ENCODE measurements at places on chromosomes 2 and 18.

DNA sequence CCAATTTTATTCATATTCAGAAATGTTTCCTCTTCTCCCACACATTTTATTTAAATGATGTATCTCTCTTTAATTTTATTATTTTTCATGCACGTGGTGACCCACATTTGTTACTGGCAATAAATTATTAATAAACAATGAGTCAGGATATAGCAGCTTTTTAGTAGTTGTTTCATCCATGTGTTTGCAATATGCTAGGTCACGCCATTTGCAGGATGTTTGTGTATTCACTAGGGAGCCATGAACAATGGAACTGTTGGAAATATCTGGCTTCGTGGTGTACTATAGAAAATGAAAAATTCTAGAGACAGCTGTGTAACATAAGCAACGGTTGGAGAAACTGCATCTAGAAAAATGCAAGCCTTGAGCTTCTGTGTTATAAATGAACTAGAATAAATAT lies 176.0 kb upstream of the COL3A1 start:
- DNase-seq: no peak

DNA sequence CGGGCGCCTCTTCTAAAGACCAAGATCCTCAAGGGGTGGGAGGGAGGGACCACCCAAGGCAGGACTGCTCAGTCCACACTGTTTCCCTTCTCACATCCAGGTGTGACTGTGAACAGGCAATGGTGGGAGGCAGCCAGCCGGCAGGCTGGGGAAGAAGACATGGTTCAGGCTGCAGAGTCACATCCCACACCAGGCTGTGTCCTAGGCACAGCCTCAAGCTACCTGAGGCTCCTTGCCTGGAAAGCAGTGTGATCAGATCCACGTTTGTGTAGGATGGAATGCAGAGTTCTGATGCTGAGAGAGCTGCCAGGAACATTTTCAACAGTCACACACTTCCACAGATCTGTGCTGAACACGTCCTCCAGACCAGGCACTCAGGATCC lies 16.4 kb downstream of the SLC66A2 start:
- DNase-seq: no peak

DNA sequence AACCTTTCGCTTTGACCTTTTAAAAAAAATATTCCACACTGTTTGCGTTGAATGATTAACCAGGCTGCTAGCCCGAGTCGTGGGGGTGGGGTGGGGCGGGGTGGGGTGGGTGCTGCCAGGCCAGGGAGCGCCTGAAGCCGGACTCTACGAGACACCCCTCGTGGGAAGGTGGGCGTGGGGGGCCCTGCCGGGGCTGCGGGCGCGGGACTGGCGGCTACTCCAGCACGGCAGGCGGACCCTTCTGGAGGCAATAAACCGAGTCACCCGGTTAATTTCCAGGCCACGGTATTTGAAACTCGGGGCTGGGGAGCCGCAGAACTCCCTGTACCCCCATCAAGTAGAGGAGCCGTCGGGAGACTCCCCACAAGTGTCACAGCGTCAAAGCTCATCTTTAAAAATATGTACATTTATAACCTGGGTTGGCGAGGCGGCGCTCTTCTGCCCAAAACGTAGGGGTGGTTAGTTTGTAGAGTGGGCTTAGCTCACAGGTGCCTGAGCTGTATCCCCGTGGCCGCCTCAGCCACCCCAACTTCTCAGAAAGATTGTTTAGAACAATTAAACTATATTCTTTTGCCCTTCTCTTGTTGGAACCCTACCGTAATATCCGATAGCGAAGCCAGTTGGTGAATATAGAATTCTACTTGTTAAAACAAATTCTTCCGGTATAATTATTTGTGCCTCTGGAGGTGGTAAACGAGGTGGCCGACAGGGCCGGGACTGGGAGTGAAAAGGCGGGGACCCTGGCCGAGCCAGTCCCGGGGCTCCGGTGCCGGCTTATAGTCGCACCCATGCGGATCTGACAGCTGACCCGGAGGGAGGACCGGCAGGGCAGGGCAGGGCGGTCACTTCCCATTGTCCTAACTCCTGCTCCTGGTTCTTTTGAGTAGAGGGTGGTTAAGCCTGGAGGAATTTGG lies 1.4 kb downstream of the B3GNT2 start:
- DNase-seq: peak; percentile 16

DNA sequence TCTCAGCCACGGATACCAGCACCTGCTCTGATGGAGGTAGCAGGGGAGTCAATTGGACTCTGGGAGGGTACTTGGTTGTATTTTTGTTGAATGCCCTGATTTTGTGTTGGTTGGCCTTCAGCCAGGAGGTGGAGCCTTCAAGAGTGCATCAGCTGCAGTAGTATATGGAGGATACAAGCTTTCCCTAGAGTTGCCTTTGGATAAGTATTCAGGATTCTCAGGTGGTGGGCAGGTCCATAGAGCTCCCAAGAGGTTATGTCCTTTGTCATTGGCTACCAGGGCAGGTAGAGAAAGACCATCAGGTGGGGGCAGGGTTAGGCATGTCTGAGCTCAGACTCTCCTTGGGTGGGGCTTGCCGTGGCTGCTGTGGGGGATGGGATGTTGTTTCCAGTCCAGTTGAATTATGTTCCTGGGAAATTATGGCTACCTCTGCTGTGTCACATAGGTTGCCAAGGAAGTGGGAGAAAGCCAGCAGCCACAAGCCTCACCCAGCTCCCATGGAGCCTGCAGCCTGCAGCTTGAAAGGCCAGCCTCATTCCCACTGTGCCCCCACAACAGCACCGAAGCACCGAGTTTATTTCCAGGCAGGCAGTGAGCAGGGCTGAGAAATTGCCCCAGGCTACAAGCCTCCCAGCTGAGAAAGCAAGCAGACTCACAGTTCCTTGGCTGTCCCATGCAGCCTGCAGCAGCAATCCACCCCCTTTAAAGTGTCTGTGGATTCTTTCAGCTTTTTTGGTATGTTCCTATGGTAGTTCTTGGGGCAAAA lies 38.6 kb upstream of the CHST9 start:
- DNase-seq: no peak

DNA sequence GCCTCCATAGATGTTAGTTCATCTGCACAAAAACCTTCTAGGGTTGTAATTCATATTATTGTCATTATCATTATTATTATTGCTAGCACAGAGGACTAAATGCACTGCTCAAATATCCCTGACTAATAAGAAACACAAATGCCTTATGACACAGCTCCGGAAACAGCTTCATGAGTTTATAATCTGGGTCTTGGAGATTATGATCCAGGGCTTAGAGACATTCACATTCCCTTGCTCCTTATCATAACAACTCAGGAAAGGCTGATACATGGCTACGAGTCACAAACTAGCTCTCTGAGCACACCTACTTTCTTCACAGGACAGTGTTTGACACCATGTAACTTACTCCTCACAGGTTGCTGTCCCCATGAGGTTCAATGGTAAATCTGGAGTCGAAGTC lies 102.2 kb upstream of the TTC39C start:
- no peak for DNase-seq

GRCh38 chr2:86752934-86753333 lies 32.8 kb downstream of the RMND5A start:
- DNase-seq: no peak

- no peak for DNase-seq
These were observed 36.1 kb downstream of the DHRS9 start for GRCh38 chr2:169105476-169105875.

DNA sequence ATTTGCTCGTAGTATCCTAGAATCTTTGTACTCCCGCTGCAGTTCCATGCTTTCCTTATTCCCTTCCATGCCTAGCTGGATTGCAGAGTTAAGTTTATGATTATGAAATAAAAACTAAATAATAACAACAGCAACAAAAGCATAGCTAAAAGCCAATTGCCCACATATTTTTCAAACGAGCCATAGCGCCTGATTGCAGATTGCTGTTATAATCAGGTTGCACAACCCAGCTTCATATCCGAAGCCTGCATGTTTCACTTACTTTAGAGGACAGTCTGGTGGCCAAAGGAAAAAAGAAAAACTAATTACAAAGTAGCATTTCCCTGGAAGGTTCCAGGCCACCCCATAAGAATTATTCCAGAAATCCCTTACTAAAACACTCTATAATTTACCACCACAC lies 31.9 kb upstream of the PNO1 start:
- no peak for DNase-seq

GRCh38 chr2:174694196-174694878 lies 69.9 kb downstream of the CHRNA1 start:
- no peak for DNase-seq

GRCh38 chr2:62920070-62920469 lies 130.6 kb upstream of the OTX1 start:
- no peak for DNase-seq

DNA sequence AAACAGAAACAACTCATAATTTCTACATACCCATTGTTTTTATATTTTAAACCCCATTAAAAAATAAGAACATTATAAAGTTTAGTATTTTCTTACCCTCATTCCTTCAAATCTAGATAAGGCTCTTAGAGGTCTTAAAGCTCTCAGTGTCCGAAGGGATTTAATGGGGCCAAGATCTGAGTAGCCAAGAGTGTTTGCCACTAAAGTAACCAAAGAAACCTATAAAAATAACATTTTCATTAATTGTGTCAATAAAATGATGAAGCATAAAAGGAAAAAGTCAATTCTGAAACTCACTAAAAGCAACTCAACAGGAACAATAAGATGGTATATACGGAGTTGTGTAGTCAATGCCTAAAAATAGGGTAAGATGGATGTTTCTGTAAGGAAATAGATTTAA lies 105.4 kb upstream of the SCN1A start:
- DNase-seq: no peak

- no peak for DNase-seq
These were observed 60.2 kb upstream of the MAP4K3 start for GRCh38 chr2:39497082-39497801.

DNA sequence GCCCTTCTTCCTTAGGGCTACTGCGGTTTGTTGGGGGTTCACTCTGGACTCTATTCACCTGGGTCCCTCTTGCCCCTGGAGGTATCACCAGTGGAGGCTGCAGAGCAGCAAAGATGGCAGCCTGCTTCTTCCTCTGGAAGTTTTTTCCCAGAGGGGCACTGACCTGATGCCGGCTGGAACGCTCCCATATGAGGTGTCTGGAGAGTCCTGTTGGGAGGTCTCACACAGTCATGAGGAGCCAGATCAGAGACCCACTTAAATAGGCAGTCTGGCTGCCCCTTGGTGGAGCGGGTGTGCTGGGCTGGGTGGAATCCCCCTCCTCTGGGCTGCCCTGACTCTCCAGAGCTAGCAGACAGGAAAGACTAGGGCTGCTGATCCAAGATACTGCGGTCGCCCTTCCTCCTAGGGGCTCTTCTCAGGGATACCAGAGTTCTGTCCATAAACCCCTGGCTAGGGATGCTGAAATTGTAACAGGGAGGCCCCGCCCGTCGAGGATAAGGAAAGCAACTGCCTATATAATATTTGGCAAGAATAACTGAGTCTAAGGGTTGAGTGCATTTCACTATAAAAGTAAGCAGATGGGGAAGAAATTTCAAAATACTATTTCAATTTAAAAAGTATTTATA lies 140.7 kb downstream of the NOL4 start:
- DNase-seq: no peak

- DNase-seq: no peak
These were observed 13.5 kb downstream of the PASK start for GRCh38 chr2:241135737-241136136.

DNA sequence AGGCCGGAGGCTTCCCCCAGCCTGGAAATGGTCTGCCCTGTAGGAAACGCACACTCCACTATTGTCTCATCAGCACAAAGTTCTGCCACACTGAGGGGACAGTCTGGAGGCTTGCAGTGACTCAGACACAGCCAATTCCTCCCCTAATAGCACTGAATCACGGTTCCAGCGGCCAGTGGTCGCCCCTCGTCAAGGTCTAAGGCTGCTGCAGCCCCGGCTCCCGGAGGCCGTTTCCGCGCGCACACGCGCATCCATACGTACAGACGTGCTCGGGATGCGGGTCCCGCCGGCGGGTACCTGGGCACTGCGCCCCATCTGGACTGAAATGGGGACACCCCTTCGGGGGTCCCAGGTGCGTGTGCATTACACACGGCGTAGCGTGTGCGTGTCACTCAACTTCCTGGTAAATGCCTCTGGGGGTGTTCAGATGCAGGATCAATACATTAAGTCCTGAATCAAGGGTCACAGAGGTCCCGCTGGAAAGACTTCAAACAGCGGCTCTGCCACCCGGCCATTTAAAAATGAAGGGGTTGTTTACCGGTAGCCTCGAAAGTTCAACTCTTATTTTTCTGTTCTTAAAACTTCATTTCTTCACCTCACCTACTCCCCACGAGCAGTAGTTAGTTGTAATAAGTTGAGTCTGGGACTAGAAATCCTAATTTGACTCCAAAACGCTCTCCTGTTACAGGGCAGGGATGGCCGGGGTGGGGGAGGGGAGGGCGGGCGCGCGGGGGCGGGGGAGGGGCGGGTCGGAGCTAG lies 572 bp upstream of the ZNF516 start:
- DNase-seq: no peak

DNA sequence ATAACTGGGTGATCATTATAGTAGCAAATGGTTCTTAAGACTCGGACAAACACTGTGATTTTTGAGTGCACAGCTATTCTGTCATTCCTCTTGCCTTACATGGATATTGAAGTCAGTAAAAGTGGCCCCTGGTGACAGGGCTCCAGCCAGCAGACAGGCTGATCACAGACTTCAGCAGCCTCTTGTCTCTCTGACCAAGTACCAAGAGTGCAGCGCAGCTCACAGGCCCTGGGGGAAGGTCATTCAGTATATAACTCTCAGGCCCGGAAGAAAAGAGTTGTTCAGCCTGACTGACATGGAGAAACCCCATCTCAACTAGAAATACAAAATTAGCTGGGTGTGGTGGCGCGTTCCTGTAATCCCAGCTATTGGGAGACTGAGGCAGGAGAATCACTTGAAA lies 202.6 kb downstream of the HRH4 start:
- no peak for DNase-seq

DNA sequence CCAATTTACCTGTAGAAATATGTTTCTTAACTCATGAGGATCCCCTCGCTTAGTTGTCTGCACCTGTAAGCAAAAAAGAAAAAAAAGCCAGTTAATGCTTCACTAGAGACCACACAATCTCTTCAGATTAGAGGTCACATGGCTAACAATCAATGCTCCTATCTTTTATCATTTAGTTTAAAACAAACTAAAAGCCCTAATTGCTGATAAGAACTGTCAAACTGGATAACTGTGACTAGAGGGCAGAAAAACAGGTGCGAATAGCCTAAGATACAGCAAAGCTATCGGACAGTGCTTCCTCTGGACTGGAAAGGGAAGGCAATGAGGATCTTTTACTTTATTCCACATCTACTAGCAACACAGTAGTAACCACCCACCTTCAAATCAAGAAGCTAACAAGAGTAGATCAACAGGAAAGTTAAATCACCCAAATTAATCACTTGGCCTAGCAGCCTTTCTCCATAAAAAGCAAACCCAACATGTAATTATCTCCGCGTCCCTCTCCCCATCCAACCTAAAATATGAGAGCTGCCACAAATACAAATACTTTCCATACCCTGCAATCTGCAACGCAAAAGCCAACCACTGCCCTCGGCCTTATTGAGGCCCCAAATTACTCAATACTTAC lies 734 bp downstream of the SLC25A12 start:
- no peak for DNase-seq

- DNase-seq: no peak
These were observed 43.3 kb downstream of the SNED1 start for GRCh38 chr2:241041589-241042158.
